Activated B cell treated with CpG ODN at 0.5 μM for 24 hours (primary cell): ENCODE measurements at places on chromosomes 3 and 15.
A peak's percentile ranks its signal among the peaks of the same experiment; 100 is the strongest.

DNA sequence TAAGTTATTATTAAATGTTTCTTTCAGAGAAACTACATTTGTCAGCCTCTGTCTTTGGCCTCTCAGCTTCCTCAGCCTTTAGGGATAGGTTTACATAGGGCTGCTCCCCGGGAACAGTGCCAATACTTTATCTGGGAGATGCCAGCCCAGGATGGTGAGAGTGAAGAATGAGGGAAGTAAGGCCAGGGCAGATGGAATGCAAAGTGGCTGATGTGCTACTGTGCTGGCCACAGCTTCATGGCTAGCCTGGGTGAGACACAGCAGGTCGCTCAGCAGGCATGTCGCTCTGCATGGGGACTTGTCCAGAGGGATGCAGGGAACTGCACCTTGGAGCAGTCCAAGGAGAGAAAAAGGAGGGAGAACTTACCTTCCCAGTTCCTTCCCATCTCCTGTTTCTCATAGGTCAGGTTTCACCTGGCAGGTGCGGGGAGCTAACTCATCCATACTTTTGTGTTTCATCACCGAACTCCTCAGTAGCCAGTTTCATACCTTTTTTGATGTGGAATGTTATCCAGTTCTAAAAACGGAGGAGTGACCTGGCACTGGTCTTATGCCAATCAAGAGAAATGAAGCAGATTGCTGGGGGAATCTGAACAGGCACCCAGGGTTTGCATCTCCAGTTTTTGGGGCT lies 30.9 kb upstream of the C15orf39 start:
- DNase-seq = no peak

- no peak for DNase-seq
Observed at GRCh38 chr3:58679974-58680666, 13.5 kb upstream of the FAM3D start.

GRCh38 chr3:10357592-10358308 lies 36.8 kb upstream of the SEC13 start:
- DNase-seq = no peak

DNA sequence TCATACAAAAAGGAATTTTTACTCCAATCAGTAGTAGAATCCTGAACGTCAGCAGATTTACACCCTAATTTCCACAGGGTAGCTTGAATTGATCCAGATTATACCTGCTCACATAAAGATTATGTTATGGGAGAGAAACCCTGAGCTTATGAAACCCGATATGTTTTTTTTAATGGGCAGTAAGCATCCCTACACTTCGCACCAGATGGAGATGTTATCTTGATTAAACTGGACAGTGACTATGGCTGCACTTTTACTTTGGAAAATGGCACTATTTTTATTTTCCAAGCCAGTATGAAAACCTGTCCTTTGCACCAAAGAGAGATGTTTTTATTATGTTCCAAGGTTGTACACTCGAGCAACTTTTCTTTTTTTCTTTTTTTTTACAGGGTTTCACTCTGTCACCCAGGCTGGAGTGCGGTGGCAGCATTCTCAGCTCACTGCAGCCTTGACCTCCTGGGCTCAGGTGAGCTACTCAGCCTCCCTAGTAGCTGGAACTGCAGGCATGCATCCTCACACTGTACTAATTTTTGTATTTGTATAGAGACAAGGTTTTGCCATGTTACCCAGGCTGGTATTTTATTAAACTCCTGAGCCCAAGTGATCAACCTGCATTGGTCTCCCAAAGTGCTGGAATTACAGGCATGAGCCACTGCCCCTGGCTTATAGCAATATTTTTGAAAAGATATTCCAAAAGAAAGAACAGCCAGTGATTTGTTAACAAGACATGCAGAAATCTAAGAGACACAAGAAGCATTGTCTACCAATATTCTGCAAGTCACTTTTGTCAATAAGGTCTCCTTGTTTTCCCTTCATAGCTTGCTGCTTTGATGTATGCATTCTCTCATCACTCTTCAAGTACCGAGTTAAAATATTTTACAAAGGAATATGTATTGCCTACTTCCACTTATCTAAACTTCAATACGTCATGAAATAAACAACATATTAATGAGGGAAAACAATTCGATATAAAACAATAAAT lies 1412.6 kb downstream of the ZPLD1 start:
- no peak for DNase-seq

- DNase-seq = no peak
Observed at GRCh38 chr3:136186344-136186743, 9.8 kb downstream of the MSL2 start.

DNA sequence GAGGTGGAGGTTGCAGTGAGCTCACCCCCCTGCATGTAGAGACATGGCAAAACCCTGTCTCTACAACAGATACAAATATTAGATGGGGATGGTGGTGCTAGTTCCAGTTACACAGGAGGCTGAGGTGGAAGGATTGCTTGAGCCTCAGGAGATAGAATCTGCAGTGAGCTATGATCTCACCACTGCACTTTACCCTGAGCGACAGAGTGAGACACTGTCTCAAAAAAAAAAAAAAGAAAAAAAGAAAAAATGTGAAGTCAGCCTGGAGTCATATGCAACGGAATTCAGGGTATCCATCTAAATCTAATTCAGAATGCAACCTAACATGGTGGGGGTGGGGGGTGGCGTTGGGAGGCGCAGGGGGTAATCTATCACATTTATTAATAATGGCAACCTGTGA lies 37.1 kb upstream of the NR2F2 start:
- DNase-seq = no peak

GRCh38 chr3:192890347-192891335 lies 27.0 kb downstream of the MB21D2 start:
- no peak for DNase-seq

GRCh38 chr3:155963570-155963969 lies 93.1 kb downstream of the GMPS start:
- no peak for DNase-seq

- no peak for DNase-seq
Observed at GRCh38 chr3:89300981-89301380, 193.6 kb downstream of the EPHA3 start.

- peak; percentile 35 for DNase-seq
Observed at GRCh38 chr3:124688581-124689454, 41.4 kb upstream of the UMPS start.

DNA sequence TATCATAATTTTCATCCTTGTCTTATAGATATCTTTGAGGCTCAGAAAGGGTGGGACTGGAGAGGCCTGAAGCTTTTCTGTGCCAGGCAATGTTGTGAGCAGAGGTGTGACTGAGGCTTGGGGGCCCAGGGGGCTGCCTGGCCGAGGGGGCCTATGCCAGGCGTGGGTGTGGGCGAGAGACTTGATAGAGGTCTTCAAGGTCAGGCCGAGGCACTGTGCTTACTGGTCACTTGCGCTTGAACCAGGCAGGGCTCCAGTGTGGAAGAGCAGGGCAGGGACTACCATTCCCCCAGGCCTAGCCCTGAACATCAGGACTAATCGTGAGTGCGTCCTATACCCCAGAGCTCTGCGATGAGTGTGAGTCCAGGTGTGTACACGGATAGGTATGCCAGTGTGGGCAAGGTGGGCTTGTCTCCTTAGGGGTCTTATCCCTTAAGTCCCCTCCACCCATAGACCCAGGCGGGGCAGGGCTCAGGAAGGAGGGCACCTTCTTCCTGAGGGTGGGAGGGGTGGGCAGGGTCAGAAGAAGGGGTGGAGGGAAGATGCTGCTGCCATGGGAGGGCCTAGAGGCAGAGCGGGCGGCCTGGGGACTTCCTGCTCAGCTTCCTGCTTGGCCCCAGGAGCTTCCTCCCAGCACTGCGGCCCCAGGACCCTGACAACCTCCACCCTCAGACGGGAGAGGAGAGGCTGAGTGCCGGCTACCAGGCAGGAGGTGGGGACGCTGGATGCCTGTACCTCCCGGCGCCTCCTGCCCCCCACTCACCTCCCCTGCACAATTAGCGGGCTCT lies 84.7 kb downstream of the LINGO1 start:
- DNase-seq = no peak

DNA sequence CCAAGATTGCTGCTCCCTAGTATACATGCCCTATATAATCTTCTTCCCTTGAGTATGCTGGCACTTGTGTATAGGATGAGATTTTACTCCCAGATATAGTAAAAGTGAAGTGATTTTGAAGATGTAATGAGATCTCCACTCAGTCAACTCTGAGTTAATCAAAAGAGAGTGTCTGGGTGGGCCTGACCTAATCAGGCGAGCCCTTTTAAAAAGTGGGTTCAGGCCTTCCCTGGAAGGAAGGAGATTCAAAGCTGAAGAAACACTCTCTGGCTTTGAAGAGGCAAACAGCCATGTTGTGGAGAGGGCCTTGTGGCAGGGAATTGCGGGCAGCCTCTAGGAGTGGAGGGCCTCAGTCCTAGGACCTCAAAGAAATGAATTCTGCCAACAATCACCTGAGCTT lies 5.5 kb upstream of the STARD5 start:
- no peak for DNase-seq

GRCh38 chr3:196883361-196883760 lies 15.6 kb downstream of the SENP5 start:
- no peak for DNase-seq

DNA sequence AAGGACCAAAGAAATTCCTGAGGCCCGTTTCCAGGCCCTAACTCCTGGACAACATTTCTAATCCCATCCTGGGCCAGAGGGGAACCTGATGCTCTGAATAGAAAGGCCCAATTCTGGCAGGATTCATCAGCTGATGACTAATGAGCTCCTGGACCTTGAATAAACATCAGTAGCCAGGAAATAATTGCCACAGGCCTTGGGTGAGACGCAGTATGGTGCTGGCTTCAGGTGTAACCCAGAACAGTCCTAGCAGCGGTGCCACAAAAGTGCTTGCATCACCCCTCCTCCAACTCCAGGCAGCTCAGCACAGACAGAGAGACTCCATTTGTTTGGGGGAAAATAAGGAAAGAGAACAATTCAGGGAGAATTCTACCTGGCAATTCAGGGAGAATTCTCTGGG lies 184.7 kb upstream of the POU1F1 start:
- DNase-seq = no peak

DNA sequence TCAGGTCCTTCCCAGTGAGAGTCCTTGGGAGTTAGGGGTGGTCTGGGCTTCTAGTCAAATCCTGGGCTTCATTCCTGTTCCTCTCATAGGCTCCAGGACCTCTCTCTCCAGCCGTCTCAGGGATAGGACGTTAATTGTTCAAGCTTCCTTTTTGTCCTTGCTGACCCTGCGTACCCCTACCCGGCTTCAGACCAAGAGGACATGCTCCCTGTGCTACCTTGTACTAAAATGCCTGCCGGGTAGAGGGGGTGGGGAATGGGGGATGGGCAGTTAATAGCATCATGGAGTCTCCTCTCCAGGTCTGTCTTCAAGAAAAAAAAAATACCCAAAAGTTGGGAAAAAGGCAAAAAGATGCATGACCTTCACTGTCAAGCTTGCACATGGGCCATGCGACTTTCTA lies 36.5 kb upstream of the GALNT15 start:
- DNase-seq = no peak

DNA sequence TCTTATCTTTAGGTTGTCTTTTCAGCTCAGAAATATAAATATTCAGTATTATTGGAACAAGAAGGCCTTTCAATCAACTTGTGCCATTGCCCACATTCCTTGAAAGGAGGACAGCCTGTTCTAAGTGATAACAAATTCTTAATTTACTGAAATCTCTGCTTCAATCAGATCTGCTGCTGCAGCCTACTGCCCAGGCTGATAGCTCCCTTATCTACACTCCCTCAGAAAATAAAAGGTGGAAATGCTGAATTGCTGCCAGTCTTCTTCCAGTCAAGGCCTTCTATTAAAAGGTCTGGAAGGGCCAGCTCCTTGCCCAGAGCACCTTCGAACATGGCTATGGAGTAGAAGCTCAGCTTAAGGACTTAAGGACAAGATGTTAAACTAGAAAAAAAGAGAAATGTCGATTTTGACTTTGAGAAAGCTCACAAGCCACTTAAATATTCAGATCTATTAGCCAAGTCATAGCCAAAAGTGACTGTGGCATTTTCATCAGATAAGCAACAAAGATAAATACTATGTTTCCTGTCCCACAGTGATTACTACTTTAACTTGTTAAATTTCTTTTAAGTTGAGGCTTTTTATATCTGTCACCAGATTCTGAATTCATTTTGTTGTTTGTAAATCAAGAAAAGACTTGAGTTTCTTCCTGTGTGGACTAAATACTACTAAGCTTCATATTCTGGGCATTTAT lies 480.5 kb upstream of the CBLB start:
- no peak for DNase-seq
